CD4-positive, alpha-beta T cell treated with Interferon alpha-2 for 1 hour (primary cell): ENCODE measurements at places on chromosomes 1 and 21.

GRCh38 chr21:36178349-36178748 is 21.7 kb downstream of the DOP1B start:
- no peak for DNase-seq

GRCh38 chr21:37695111-37695510 is 221.1 kb downstream of the KCNJ6 start:
- DNase-seq = no peak

GRCh38 chr21:40054403-40054802 is 187.2 kb downstream of the PCP4 start:
- DNase-seq = no peak

DNA sequence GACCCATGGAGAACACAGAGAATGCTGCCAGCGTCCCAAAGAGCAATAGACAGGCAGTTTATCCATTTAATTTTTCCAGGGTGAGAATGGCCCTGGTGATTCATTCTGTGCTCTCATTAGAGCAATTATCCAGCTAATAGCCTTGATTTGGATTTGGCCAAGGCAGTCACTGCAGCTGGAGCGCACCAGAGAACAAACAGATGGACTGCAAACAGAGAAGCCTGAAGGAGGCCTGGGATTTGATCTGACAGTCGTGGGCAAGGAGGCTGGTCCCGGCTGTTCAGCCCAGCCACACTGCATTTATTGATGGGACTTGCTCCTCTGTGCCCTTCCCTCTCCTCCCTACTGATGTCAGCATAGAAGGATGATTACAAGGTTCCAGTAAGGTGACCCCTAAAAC is 353.9 kb upstream of the C1orf174 start:
- DNase-seq = no peak

DNA sequence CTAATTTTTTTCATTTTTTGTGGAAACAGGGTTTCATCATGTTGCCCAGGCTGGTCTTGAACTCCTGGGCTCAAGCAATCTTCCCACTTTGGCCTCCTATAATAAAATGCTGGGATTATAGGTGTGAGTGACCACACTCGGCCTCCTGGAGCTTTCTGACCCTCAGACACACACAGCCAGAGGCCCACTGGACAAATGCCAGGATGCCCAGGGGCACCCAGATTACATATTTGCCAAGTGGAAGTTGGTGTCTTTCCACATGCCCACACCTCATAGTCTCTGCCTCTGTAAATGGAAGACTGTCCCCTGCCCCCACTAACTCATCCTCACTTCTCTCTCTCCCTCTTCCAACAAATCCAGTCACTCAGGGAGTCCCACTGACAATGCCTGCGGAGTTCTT is 63.4 kb upstream of the LRP8 start:
- DNase-seq = no peak

DNA sequence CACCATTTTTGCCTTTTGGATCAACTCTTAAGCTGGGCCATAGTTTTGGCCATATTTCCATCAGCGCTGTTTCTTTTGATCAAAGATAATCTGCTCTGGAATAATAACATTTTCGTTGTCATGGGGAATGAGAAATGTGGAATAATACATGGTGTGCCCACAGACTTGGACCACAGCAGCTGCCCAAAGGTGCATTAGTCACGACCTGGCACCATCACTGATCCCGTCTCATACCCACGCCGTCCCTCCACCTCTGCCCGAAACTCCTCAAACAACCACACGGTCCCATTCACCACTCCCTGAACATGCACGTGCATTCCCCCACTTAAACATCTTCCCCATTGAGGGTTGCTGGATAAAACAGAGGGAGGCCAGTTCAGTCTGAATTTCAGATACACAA is 76.9 kb downstream of the SLC66A1 start:
- DNase-seq = no peak

GRCh38 chr1:211344152-211344618 is 17.6 kb downstream of the TRAF5 start:
- DNase-seq = no peak

DNA sequence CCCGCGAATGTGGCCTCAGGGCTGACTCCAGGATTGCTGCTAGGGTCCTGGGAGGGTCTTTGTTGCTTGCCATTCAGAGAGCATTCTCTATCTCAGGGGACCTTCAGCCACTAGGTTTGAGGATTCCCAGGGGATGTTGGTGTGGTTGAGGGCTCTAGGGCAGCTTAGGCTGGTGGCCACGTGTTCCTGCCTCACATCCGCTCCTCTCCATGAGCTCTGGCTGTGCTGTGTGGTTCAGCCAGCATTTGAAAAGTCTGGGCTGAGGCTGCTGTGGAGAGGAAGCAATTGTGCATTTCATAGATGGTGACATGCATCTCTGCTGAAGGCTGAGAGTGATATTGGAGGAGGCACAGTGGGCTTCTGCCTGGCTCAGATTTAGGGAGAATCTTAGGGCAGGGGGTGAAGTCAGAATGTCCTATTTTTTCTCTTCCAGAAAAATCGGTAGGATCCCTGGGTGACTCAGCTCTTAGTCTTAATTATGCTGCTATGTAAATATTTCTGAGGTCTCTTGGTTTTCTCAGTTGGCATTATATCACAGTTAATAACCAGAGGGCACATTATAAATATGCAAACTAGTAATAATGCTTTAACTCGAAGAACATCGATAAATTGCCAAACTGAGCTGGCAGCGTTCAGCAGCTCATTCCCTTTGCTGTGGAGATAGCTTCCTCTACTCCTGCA is 182.3 kb downstream of the CAMTA1 start:
- DNase-seq = no peak

DNA sequence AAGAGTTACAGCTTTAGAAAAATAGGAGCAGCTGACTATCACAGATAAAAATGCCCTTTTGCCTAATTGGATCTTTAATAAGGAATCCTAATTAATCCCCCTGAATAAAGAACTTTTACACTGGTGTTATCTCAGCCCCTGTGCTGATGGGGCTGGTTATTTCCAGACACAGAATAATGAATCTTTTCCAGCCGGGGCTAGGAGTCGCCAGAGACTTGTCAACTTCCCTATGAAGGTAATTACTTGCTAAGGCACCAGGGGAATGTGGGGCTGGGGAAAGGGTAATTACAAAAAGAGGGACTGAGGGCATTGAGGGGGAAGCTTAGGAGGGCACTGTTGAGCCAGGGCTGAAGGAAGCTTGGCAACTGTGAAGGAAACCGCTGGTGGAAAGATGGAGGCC is 34.5 kb downstream of the HMGB4 start:
- DNase-seq = no peak

DNA sequence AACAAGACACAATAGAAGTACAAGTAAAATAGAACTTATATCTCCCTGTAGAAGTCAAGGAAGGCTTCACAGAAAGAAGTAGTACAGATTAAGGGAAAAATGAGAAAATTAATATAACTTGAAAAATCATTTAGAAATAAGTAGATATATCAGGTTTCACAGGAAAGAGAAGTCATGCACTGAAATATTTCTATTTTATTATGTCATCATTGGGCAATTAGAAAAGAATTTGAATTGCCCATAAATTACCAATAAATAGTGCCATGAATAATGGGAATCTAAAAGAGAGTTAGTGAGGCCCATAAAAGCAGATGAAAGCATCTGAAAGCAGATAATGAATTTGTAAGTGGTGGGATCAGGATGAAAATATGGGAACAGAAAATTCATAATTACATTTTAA is 1597.8 kb downstream of the PLA2G4A start:
- no peak for DNase-seq

- no peak for DNase-seq
These were observed 1.8 kb downstream of the WDR77 start for GRCh38 chr1:111446967-111447892.

DNA sequence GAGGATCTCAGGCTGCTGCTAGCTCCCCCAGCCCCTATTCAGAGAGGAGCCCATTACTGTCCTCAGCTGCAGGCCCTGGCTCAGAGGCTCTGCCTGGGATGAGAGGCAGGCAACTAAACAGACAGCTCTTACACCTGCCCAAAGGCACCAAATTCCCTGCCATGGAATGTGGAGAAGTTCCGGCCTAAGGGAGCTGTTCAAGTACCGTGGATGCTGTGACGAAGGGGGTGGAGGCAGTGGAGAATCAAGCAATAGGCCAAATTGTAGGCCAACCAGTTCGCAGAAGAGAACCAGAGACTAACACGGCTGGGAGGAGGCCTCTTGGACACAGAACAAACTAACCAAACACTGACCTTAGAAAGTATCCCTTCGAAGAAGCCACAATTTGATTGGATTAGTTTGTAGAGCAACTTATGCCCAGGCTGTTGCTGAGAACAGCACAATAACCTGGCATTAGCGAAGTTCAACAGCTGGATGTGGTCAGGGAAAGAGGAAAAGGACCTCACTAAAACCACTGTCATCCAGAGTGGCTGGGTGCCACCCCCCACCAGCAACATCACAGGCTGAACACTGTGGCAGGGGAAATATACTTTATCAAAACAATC is 3.6 kb downstream of the C1orf174 start:
- DNase-seq = no peak

DNA sequence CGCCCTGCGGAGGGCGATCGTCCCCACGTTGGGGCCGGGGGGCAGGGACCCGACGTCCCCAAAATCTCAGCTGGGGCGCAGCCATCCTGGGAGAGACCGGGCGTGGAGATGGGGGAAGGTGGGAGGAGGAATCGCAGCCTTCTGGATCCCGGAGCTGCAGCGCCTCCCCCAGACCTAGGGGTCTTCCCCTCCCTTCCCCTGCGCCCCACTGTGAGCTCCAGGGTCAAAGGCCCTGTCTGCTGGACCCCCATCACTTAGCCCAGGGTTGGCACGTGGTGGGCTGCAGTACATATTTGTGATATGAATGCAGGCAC is 90.2 kb upstream of the VAMP3 start:
- no peak for DNase-seq

- DNase-seq = no peak
These were observed 85.3 kb downstream of the GLIS1 start for GRCh38 chr1:53653631-53654030.

GRCh38 chr1:21868941-21869454 is 56.9 kb downstream of the LDLRAD2 start:
- no peak for DNase-seq

GRCh38 chr1:152179566-152179965 is 20.5 kb upstream of the RPTN start:
- no peak for DNase-seq

- DNase-seq = no peak
These were observed 1.4 kb upstream of the OLFML3 start for GRCh38 chr1:113977906-113978305.

GRCh38 chr1:224623310-224623714 is 7.2 kb downstream of the CNIH3 start:
- DNase-seq = no peak
